Activated gamma-delta T cell treated with Interleukin-2 at 50 U/mL for 16 hours (primary cell): ENCODE measurements at places on chromosomes 1 and 21.
A peak's percentile ranks its signal among the peaks of the same experiment; 100 is the strongest.

- peak; percentile 36 for DNase-seq
These were observed 11.5 kb upstream of the PLA2G5 start for GRCh38 chr1:20058531-20058930.

DNA sequence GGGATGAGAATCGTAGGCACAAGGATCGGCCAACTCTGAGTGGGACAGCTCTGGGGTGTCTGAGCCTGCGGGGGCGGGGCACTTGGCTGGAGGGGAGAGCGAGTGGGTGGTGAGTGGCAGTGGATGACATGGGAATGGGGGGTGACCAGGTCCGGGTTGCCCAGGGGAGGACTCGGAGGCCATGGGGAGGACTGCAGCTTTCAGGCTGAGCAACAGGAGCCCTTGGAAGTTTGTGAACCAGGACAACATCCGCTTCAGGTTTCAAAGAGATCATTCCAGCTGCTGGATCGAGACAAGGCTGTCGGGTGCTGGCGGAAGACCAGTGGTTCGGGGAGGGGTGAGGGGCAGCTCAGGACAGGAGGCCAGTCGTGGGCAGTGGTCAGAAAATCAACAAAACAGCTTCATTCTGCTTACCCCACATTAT lies 124.4 kb upstream of the IRF2BP2 start:
- DNase-seq = no peak

GRCh38 chr21:35814858-35815619 lies 245.3 kb downstream of the SETD4 start:
- no peak for DNase-seq

GRCh38 chr1:194060481-194060880 lies 874.1 kb upstream of the B3GALT2 start:
- DNase-seq = no peak

- DNase-seq = no peak
These were observed 154.8 kb downstream of the C1orf21 start for GRCh38 chr1:184541537-184542152.

GRCh38 chr1:114145504-114146151 lies 8.0 kb downstream of the SYT6 start:
- no peak for DNase-seq

DNA sequence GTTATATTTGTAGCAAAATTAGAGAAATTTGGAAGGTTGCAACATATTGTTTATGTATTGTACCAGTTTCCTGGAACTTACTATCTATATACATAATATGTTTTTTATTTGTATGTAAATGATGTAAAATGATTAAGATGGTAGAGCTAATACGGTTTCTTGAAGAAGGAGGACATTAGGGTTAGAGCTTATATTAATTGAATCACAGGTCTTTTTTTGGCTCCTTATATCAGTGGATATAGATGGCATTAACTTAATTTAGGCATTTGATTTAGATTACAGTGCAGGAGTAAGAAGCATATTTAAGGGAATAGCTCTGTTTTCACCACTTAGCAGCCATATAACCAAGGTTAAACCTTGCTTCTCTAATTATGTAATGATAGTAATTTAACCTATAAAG lies 357.7 kb downstream of the USP25 start:
- DNase-seq = no peak

GRCh38 chr1:41360786-41361494 lies at the start of gene FOXO6:
FOXO6 (plus strand) TSS chr1:41361434.
- DNase-seq = peak; percentile 93

GRCh38 chr1:82110366-82111254 lies 309.9 kb downstream of the ADGRL2 start:
- DNase-seq = no peak

GRCh38 chr1:9027307-9027706 lies 1.1 kb upstream of the SLC2A7 start:
- no peak for DNase-seq

DNA sequence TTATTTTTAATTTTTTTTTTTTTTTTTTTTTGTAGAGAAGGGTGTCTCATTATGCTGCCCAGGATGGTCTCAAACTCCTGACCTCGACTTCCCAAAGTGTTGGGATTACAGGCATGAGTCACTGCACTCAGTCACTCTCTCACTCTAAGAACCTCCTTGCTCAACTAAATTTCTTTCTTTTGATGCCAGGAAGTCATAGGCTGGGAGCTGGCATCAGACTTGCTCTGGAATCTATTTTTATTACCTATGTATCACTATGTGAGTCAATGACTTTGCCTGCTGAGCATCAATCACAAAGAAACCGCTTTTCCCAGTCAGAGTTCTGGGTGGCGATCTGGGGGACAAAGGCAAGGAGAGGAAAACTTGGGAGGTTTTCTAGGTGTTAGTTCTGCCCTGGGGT lies 35.5 kb upstream of the PARP1 start:
- DNase-seq = no peak
